ENCODE measurements at places on chromosomes 16 and 17. TPM values are rescaled to one million over a fixed set of nuclear protein-coding genes. Genes with fewer than 3 reads are reported as not detected.

DNA sequence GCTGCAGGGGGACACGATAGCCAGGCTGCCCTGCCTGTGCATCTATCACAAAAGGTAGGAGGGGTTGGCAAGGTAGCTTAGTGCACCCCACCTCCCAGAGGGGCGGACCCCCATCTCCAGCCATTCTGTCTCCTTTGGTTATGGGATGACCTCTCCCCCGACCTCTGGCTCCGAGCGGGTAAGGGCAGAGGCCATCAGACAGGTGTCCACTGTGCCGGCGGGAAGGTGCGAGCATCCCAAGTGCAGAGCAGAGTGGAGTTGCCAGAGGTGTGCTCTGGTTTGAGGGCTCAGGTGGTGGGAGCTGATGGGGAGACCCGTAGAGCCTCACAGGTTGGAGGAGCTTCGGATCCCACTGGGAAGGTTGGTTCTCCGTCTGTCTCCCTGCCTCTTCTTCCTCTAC, 11.7 kb downstream of the LDHD start:
- no peak overlapping the region for H3K4me3 ChIP-seq
- no peaks in the 10 kb centered on the region for H3K27me3 ChIP-seq
- peaks cover 55% of the 10 kb centered on the region for H3K4me1 ChIP-seq

DNA sequence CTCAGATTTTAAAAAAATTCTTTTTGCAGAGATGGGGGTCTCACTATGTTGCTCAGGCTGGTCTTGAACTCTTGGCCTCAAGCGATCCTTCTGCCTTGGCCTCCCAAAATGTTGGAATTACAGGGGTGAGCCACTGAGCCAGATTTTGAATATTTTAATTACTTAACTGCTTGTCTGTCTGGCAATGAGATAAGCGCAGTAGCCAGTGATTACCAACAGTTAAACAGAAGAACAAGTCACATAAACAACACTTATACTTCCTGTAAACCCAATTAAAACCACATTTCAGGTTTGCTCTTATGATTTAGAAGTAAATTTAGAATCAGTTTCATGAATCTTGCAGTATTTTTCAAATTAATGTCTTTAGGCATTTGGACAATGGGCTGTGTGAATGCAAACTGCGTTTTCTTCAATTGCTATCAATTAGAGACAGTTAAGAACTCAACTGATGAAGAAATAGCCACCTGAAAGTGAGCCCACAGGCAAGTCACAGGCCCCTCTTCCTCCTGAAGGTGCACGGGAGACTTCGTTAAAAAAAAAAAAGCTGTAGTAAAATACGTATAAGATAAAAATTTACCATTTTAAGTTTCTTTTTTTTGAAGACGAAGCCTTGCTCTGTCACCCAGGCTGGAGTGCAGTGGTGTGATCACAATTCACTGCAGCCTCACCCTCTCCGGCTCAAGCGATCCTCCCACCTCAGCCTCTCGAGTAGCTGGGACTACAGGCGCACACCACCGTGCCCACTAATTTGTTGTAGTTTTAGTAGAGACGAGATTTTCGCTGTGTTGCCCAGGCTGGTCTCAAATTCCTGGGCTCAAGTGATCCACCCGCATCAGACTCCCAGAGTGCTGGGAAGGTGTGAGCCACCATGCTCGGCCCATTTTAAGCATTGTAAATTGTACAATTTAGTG, 73.0 kb downstream of the PITPNC1 start:
- H3K36me3 ChIP-seq, result no peaks in the 10 kb centered on the region
- H3K4me3 ChIP-seq, result no peak overlapping the region
- H3K27me3 ChIP-seq, result no peaks in the 10 kb centered on the region
- no peak for DNase-seq
- H3K4me1 ChIP-seq, result peaks cover 11% of the 10 kb centered on the region
- H3K27ac ChIP-seq, result no peak overlapping the region

- peak; percentile 94 for DNase-seq
- H3K36me3 ChIP-seq, result peaks cover 7% of the 10 kb centered on the region
- no peaks in the 10 kb centered on the region for H3K27me3 ChIP-seq
- no peak overlapping the region for H3K4me3 ChIP-seq
- peak overlapping the region; percentile 56 for H3K27ac ChIP-seq
Observed at GRCh38 chr17:80008383-80008840, 27.3 kb downstream of the TBC1D16 start.

- DNase-seq, result peak; percentile 52
- no peaks in the 10 kb centered on the region for H3K36me3 ChIP-seq
- H3K4me3 ChIP-seq, result peak overlapping the region; percentile 54
- peak overlapping the region; percentile 45 for H3K27ac ChIP-seq
- peaks cover 21% of the 10 kb centered on the region for H3K4me1 ChIP-seq
Observed at GRCh38 chr16:424623-425081, 797 bp upstream of the RAB11FIP3 start.

DNA sequence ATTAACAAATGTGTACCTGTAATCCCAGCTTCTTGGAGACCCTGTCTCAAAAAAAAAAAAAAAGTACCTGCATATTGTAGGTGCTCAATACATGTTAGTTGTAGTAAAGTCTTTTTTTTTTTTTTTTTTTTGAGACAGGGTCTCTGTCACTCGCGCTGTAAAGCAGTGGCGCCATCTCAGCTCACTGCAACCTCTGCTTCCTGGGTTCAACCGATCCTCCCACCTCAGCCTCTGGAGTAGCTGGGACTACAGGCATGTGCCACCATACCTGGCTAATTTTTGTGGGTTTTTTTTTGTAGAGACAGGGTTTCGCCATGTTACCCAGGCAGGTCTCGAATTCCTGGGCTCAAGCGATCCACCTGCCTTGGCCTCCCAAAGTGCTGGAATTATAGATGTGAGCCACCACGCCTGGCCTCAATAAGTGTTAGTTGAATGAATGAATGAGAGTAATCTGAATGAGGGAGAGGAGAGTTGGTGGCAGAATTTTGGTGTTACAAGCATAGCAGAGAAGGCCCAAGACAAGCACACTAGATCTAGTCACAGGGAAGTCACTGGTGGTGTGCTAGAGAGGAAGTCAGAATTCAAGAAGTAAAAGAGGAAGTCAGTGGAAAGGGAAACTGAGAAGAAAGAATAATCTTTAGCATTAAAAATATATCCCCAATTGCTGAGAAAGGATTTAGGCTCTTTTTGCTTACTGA, 9.4 kb upstream of the MYL4 start:
- peaks cover 12% of the 10 kb centered on the region for H3K4me1 ChIP-seq
- no peak overlapping the region for H3K27ac ChIP-seq
- no peak for DNase-seq

Gene VAT1L
- 1.9 TPM for total RNA-seq

Gene SPIRE2
- 10.4 TPM for total RNA-seq

Gene THRA
- total RNA-seq, result 42.9 TPM

DNA sequence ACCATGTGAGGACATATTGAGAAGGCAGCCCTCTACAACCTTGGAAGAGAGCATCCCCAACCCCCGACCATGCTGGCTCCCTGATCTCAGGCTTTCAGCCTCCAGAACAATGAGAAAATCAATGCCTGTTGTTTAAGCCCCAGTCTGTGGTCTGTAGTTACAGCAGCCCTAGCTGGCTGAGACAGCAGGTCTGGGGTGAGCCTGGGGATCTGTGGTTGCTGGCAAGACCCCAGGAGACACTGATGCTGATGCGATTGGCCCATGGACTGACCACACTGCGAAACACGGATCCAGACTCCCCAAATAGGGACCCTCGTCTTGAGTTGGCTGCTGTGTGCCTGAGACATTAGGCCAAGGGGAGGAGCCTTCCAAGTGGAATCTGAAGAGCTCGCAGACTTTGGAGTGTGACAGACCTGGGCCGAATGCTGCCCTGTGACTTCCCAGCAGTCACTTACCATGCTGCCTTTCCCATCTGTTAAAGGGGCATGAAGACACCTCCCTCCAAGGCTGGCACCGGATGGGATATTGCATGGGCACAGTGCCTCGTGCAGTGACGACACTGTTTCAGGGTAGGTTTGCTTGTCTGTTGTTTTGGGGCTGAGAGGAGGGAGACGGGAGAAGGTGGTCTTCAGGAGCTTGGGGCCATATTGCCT, 147.8 kb upstream of the RPL38 start:
- no peak overlapping the region for H3K27ac ChIP-seq
- H3K4me3 ChIP-seq, result no peak overlapping the region
- H3K4me1 ChIP-seq, result no peaks in the 10 kb centered on the region

All from thyroid gland (tissue), 4 donors.